AG08396 (cell line): ENCODE measurements at places on chromosomes 2 and 18.
A peak's percentile ranks its signal among the peaks of the same experiment; 100 is the strongest.

GRCh38 chr2:187409682-187410081 is 38.4 kb downstream of the CALCRL start:
- DNase-seq, result no peak

DNA sequence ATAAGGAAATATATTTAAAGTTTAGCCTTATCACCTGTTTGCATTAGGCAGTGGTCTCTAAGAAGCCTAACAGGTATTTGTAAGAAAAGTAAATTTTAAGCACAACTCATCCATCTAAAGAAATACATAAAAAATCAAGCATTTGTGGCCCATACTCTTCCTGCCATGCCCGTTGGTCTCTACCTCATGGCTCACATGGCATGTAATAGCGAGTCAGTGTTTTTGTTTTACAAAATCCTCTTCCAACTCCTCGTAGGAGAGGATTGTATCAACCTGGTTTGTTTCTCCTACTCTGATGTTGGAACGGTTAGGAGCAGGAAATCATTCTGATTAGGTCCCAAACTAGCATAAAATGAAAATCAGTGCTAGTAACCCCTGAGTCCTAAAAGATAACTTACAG is 91.8 kb downstream of the FMNL2 start:
- DNase-seq, result no peak

DNA sequence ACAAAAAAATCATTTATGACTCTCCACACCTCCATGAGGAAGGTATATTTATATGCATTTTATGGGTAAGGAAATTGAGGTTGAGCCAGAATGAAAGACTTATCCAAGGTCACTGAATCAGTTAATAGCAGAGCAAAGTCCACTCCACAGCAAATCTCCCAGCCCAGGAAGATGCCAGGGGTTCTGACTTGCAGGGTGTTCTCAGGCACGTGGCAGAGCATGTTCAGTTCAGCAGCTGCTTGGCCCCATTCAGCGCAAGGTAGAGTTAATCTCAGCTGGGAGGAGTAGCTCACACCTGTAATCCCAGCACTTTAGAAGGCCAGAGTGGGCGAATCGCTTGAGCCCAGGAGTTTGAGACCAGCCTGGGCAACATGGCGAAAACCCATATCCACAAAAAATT is 17.8 kb upstream of the DGKD start:
- no peak for DNase-seq

DNA sequence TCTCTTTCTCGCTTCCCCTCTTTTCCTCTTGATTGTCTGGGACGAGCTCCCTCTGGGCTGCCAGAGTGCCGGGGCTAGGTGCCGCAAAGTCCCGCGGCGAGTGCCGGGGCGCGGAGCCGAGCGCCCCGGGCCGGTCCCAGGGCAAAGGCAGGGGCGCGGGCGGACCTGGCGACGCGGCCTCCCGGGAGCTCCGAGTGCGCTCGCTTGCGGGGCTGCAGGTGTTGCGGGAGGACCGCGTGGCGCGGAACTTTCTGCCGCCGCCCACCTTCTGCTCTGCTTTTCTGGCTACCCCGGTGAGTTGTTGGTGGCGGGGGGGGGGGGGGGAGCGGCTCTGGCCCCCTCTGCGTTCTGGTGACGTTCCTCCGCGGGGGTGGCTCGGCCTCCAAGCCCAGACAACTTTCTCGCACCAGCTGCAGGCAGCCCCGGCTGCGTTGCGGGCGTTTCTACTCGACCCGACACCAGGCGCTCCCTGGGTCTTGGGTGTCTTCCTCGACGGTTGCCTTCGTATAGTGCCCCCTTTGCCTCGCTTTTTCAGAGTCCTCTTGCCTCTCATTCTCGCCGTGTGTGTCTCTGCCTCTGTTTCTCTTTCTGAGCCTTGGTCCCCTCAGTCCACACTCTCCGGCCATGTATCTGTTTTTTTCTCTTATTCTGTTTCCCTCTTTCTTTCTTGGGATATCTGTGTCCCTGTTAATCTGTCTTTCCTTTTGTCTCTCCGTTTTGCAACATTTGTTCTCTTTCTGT is 759 bp downstream of the GALNT13 start:
- no peak for DNase-seq

DNA sequence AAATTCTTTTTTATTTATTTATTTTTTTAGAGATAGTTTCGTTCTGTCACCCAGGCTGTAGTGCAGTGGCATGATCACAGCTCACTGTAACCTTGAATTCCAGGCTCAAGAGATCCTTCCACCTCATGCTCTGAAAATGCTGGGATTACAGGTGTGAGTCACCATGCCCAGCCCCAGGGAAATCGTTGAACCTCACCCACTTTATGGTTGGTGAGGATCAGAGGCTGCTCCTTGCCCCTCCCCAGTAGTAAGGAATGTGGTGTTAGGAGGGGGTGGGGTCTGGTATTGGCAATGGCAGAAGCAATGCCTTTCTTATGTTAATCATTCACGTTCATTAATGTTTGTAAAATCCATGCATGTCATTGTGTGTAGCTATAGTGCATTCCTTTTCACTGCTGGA is 161.9 kb downstream of the SUCLG1 start:
- DNase-seq, result no peak

GRCh38 chr2:104768694-104769093 is 85.2 kb upstream of the POU3F3 start:
- DNase-seq, result no peak

- no peak for DNase-seq
These were observed 50.2 kb downstream of the CABYR start for GRCh38 chr18:24189007-24189528.

DNA sequence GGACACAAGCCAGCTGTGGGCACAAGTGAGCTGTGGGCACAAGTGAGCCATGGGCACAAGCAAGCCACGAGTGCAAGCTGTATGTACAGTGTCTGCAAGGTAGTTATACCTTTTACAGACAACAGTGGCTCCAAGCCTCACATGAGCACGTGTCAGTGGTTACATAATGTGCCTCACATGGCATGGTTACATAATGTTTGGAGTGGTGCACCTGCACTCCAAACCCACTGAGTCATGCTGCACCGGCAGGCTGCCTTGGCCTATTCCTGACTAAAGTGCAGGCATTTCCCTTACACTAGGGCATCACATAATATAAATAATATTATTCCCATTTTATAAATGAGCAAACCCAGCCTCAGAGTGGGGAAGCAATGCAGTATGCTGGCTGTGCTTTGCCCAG is 62.6 kb downstream of the MARCO start:
- no peak for DNase-seq

DNA sequence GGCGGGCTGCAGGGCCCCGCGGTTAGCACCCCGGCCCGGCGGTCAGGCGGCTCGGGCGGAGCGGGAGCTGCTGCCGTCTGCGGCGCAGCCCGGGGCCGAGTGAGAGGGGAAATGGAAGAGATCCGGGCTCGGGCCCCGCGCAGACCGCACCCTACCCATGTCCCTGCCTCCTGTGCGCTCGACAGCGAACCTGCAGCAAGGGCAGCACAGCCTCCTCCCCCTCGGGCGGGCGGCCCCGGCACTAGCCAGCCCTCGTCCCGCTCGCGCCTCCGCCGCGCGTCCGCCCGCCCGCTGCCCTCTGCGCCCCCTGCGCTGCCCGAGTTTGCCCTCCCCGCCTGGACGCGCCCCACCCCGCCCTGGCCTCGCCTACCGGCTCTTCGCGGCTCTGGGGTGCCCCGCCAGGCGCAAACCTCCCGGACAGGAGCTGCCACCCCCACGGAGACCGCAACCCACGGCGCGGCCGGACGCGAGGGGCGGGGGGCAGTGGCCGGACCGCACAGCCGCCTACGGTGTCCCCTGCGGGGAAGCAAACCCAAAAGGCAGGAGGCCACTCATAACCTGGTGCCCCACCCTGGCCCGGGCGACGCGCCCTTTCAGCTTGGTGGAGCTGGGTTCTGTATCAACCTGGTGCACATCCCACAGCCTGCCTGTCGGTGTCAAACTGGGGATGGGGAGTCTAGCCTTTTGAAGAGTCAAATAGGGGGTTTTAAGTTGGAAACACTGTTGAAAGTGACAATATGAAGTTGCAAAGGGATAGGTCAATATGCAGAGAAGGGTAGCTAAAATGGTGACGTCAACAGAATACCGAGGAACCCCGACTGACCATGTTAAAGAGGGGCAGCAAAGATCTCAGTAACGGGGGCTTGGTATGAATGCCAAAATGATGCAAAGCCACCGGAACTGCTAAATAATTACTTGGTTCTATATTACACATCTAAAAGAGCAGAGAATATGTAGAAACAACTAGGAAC is at the start of gene IHH:
Gene IHH, minus strand, starts transcription at position 101 of the 971 bp plus-strand sequence. CDS start 454 bp downstream, outside the sequence.
- DNase-seq, result peak; percentile 54

DNA sequence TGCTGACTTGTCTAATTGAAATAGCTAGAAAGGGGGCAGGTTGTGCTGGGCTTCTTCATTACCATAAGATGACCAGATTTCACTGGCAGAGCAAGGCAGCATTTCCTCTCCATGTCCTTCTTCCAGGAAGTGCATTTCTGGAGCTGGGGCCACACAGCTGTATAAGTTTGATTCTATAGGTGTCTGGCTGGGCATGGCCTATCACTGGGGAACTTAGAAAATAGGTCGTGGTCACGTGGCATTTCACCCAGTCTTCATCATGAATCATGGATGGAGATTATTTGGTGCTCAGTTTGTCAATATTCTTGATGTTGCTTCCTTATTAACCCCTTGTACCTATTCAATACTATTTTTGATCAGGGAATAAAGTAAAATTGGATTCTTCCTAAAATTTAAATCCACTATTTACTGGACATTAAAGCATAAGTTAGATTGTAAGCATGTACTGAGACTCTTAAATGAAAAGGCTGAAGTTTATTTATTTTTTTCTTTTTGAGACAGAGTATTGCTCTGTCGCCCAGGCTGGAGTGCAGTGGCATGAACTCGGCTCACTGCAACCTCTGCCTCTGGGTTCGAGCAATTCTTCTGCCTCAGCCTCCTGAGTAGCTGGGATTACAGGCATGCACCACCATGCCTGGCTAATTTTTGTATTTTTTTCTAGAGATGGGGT is 49.5 kb upstream of the TMEM87B start:
- no peak for DNase-seq

DNA sequence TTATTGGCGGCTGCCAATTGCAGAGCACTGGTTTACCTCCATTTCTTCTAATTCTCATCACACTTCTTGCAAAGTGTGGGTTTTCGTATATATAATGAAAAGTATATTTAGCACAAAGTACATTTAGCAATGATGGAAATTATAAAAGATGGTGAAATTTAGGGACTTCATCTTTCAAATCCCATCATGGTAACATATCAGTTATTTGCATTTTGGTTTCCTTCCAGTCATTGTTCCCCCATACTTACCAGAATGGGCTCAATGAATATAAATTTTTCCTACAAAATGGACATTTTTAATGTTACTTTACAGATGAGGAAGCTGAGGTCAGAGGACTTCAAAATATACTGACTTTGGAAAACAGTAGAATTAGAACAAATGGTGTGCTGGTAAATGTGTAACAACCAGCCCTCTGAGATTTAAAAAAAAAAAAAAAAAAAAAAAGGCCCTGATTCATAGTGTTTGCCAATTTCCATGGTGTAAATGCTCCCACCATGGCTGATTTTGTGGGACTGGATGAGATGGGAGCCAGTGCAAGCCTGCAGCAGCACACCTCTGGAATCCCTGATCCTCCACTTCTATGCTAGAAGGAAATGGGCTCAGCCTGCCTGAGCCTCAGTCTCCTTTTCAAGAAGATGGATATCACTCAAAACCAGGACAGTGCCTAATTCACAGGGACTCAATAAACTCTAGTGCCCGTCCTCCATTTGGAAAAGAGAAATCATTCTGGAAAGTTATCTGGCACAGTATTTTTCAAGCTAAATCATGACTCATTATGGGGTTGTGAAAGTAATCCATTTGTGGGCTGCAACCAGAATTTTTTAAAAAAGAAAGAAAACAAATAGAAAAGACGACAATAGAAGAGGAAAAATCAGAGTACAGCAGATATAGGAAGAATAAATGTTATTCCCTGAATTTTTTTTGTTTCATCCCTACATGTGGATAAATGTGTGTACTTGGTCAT is 34.0 kb downstream of the LBH start:
- peak; percentile 49 for DNase-seq

DNA sequence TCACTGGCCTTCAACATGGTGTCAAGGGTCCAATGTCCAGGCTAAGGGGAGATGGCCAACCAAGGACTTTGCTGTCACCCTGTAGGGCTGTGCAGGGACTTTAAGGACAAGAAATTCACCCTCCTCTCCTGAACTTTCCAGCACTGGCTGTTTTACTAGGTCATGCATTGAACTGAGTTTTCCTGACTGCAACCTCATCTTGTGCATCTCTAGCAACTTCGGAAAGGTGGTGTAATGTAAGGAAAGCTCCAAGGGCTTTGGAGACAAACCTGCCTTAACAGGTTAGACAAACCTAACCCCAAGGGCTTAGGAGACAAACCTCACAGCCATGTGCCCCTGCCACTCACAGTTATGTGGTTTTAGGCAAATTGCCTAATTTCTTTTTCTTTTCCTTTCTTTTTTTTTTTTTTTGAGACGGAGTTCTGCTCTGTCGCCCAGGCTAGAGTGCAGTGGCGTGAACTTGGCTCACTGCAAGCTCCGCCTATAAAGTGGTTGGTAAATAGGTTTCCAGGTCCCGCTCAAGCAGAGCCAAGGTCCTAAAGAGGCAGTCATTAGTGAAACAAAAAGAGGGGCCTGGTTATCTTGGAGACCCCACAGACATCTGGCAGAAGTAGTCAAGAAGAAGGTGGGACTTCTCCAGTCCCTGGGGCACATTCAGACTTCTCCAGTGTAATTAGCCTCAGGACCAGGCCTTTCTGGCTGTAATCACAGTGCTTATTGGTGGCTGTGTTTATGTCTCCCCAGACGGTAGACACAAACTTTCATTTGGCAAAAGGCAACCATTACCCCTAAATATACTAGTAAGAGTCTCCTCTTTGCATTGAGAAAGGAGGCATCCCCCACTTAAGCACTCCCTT is 37.6 kb upstream of the PMAIP1 start:
- DNase-seq, result no peak

- no peak for DNase-seq
These were observed 308.1 kb upstream of the CHST9 start for GRCh38 chr18:27493182-27493581.

DNA sequence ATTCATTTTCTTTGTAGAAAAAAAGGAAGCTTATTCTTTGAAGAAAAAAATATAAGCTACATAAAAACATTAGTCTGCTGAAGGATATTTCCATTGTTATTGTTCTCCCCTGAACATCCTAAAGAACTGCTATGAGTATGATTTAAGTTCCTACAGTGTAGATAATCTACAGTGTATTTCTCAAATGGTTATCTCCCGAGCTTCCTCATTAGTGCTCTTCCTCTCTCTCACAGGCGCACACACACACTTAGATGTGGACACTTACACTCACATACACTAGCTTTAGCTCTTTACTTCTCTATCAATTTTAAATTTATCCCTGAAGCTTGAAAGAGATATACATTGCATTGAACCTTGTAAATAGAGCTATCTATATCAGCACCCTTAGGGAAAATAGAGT is 681.0 kb downstream of the KCNJ3 start:
- DNase-seq, result no peak

- no peak for DNase-seq
These were observed 105.2 kb upstream of the ID2 start for GRCh38 chr2:8576525-8577167.

- no peak for DNase-seq
These were observed 16.7 kb downstream of the RNF144A start for GRCh38 chr2:6933911-6934310.
